Stimulated activated CD4-positive, alpha-beta T cell treated with anti-CD3 and anti-CD28 coated beads, Interleukin-2, amount 100 ng/mL, for 24 hours (primary cell): ENCODE measurements at places on chromosomes 2 and 18.

GRCh38 chr18:45662468-45662867, 47.2 kb downstream of the SLC14A2 start:
- DNase-seq: no peak

GRCh38 chr2:215918901-215919599, 94.3 kb downstream of the MREG start:
- no peak for DNase-seq

DNA sequence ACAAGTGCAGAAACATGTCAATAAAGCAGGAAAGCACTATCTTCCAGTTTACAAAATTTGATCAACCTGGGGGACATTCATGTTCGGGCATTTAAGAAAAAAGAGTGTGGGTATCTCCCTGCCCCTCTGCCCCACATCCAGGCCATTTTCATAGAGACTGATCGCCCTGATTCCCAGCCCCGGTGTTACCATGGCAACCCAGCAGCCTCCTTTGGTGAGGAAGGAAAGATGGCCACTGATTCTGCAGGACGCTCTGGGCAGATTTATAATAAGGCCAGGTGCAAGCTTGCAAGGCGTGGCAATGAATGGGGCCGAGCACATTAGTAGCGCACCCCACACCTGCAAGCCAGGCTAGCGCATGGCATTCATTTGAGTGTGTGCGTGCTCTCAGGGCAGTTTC, 36.7 kb upstream of the ARL4C start:
- DNase-seq: no peak

- DNase-seq: no peak
Measured at GRCh38 chr2:228649876-228650275, 468.4 kb upstream of the SPHKAP start.

DNA sequence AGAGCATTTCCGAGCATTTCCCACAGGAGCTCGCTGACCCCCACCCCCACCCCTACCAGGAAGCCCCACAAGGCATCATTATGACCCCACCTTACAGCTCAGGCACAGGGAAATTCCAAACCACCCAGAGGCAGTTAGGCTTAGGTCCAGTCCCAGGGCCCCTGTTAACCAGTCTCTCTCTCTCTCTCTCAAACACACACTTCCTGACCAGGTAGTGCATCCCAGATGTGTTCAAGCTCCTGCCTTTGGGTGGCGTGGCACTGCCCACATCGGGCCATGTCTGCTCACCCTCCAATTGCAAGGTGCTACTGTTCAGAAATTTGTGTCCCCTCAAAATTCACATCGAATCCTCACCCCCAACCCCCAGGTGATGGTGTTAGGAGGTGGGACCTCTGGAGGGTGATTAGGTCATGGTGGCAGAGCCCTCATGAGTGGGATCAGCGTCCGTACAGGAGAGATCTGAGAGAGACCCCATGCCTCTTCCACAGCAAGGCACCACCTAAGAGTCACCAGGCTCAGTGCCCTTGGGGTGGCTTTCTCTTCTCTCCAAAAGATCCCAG, 8.8 kb downstream of the COPS9 start:
- no peak for DNase-seq

- no peak for DNase-seq
Measured at GRCh38 chr2:108935271-108935741, 53.7 kb downstream of the EDAR start.

GRCh38 chr18:50879302-50880118, 592 bp downstream of the ME2 start:
- DNase-seq: no peak

DNA sequence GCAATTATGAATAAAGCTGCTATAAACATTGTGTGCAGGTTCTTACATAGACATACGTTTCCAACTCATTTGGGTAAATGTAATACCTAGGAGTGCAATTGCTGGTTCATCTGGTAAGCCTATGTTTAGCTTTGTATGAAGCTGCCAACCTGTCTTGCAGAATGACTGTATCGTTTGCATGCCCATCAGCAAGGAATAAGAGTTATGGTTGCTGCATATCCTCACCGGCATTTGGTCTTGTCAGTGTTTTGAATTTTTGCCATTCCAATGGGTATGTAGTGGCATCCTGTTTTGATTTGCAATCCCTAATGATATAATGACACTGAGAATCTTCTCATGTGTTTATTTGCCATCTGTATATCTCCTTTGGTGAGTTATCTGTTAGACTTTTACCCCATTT, 20.7 kb downstream of the CCDC150 start:
- no peak for DNase-seq

GRCh38 chr2:200778038-200778437, 33.7 kb upstream of the BZW1 start:
- no peak for DNase-seq

GRCh38 chr18:12283666-12284065, 24.4 kb upstream of the TUBB6 start:
- no peak for DNase-seq

DNA sequence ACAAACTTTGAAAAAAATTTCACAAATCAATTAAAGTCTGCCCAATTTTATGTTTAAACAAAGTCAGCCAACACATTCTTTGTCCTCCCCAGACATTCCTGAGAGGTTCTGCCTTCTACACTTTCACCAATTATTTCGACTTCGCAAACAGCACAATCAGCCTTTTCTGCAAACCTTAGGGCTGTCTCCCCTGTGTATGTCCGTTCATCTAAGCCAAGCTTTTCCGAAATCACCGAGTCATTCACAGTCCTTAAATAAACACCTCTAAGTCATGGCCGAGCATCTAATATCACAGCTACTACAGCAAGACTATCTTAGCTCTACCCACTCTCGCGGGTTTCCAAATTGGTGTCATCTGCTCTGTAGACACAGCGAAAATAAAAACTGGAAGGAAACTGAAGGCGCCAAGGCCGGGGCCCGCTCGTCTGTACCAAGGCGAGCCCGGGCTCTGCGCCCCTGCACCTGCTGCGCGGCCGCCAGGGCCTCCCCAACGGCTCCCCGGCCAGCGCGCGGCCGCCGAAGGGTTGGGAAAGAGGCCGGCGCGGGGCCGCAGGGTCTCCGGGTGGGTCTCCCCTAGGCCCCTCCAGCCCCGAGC, 730 bp downstream of the ODC1 start:
- DNase-seq: no peak

GRCh38 chr18:39313992-39314391, 1748.4 kb upstream of the CELF4 start:
- DNase-seq: no peak

DNA sequence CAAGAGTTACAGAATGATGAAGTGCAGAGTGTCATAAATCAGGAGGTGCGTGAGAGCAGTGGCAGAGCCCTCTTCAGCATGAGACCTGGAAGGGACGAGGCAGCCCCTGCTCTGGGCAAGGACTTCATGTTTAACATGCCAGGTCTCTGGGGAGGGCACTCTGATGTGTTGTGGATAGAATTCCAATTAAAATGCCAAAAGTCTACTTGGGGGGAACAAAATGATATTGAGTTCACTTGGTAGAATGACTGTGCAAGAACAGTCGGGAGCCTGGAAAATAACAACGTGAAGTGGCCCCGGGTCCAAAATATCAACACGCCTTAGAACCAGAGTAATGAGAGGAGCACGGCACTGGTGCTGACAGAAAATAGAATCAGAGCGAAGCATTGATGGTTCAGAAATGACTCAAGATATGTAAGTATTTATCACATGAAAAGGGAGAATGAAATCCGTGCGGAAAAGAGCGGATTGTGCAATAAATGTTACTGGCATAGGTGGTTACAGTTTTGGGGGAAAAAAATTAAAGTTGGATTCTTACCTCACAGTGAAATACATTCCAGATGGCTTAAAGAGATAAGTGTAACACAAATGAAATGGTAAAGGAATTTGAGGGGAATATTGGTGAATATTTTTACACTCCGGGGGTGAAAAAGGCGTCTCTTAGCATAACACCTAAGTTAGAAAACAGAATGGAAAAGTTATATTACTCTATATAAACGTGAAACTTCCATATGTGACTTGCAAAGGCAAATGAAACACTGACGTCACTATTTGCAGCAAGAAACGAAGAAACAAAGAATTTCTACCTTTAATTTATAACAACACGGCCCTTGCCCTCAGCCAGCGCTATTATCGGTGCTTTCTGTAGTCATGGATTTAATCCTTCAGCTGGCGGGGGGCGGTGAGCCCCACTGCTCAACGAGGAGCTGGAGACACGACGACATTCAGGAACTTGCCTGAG, 159.4 kb upstream of the TWIST2 start:
- no peak for DNase-seq

GRCh38 chr2:191045141-191045540, 31.2 kb upstream of the STAT1 start:
- DNase-seq: no peak

GRCh38 chr18:29156531-29156930, 979.6 kb upstream of the CDH2 start:
- DNase-seq: no peak

DNA sequence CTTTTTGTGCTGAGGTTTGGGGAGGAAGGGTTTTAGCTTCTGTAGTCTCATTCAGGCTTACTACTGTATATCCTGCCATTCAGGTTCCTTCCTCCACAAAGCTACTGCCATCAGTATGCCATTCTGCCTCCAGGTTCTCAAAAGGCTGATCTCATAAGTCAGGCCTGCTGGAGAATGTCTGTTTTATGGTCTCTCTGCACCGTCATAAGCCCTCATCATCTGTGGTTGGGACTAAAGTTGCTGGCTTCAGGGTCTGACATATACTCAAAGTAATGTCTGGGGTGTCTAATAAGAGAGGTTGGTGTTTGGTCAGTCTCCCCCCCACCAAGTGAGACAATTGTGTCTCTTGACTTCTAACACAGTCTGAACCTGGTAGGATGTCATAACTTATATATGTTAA, 36.2 kb upstream of the CCBE1 start:
- no peak for DNase-seq

GRCh38 chr2:54164106-54164505, 48.7 kb downstream of the ACYP2 start:
- no peak for DNase-seq

DNA sequence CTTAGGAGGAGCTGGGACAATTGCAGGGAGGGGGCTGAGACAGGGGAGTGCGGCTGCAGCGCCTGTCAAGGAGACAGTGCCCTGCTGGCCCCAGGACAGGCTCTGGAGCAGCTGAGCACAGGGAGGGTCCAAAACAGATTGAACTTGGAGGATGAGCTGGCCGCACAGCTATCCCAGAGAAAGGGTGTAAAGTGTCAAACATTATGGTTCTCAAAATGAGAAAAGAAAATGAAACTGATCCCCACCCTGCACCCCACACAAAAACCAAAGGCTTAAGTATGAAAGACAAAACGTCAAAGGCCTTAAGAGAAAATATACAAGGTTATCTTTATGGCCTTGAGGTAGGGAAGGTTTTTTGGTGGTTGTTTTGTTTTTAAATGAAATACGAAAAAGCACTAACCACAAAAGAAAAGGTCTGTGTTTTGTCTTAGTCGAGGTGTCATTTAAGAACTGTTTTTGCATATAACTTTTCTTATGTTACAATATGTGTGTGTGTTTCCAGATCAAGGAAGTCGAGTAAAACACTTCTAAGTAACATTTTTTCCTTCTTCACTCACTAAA, 111.8 kb downstream of the HDAC4 start:
- no peak for DNase-seq

DNA sequence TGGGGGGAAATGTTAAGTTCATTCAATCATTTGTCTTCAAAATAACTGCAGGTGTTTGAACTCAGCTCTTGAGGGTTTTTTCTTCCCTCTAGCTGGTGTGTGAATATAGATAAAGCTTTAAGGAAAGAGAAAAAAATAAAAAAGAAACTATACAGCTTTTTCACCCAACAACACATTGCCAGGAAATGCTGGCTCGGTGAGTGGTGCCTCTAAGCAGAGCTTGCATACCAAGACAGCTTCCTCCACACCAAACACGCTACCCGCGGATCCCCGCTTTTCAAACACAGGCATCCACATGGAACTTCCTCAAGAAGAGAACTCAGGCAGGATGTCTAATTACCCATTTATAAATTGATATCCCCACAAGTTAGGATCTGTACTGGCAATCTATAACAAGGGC, 69.8 kb upstream of the TANK start:
- peak; percentile 24 for DNase-seq

DNA sequence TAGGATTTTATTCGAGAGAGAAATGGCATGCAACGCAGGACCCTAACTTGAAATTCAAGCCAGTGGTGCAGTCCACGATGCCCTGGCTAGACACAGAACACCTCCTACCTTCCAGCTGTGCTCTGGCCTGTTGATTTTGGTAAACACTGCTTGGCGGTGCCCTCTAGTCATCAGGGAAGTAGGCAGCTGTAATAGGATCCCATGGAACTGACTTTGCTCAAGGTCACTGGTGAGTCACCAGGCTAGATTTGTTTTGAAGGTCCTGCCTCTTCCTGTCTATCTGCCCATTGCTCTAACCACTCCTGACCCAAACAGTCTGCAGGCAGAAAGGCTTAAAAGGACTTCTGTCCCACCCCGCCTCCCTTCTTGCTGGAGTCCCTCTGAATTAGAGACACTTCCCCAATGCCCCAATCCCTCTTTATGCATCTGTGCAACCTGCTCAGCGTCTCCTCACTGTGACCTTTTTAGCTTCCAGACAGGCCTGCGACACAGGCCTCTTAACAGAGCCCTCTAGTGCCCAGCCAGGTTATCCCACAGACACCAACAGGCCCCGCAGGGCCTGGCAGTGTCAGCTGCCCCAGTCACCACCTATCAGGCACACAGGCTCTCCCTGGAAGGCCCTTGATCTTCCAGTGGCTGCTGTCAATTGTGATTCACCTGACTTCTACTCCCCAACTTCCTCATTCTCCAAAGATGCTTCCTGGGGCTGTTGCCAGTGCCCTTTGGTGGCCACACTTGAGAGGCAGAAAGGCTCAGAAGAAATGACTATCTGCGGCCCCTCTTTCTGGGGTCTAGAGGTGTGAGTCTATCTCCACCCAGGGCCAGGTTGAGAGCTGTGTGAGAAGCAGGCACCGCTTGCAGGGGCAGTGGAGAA, 5.2 kb downstream of the TMEM127 start:
- peak; percentile 27 for DNase-seq

DNA sequence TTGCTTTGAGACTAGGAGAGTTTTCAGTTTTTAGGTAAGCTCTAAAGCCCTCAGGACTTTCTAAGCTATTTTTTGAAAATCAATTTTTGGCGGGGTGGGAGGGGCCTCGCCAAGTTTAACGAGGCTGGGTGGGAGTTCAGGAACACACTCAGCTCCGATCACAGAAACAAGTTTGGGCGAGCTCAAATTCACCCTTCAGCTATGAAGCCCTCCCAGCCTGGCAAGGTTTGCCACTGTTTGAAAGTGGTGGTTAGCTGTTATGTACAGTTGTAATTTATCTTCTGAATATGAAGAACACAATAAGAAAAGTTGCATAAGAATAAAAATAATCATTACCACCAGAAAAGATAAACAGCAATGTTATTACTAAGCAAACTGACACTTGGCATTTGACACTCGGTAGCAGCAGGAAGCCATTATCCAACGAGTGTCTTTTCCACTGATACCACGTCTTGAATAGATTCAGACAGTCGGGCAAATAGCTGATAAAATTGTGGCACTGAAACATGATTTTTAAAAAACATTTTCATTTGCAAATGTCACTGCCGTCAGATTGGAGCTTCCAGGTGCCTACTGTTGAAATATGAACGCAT, 59.8 kb downstream of the KCTD1 start:
- DNase-seq: no peak
